Omental fat pad (tissue), 4 donors: ENCODE measurements at places on chromosomes 4 and X. TPM values are rescaled to one million over a fixed set of nuclear protein-coding genes. Genes with fewer than 3 reads are reported as not detected.

DNA sequence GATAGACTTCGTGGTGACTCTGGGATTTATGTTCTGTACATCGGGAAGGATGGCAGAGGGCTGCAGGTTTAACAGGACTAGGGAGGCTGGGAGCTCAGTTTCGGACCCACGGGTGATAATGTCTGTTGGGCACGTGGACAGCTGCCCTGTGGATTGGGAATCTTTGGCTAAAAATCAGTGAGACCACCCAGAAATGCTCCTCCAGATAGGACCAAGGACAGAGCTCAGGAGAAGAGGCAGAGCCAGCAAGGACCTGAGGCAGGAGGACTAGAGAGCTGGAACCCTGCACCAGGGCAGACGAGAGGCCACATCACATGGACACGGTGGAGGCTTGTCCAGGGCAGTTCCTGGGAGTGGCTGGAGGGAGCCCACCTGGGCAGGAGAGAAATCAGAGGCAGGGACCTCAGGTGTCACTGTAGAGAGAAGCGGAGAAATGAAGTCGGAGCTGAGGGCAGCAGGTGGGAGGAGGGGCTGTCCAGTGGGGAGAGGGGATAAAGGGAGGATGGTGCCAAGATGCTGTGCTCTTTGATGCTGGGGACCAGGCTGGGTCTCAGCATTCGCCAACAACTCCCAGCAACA is 79.2 kb downstream of the CPZ start:
- DNase-seq: no peak

DNA sequence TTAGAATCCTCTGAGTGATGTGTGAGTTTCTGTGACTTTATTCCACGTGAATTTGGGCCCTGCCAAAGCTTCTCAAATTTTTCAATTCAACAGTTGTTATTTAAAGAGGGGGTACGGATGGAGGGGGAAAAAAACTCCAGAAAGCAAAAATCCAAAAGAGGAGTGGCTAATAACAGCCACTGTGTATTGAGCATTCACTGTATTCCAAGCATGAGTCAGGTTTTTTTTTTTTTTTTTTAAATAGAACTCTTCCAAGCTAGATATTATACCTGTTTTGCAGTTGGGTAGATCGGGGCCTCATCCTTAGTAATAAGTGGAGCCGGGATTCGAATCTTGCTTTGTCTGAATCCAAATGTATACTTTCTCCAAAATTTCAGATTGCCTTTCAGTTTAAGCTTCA is 6.4 kb upstream of the RHOH start:
- no peak for DNase-seq

DNA sequence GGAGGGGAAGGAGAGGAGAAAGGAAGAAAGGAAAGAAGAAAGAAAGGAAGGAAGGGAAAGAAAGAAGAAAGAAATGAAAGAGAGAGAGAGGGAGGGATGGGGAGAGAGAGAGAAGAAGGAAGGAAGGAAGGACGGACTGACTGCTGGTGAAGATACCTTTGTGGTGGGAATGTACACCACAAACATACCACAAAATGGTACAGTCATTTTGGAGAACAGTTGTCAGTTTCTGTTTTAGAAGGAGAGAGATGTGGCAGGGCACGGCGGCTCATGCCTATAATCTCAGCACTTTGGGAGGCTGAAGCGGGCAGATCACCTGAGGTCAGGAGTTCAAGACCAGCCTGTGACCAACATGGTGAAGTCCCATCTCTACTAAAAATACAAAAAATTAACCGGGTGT is 40.0 kb upstream of the SHISA3 start:
- DNase-seq: no peak

- DNase-seq: no peak
Observed at GRCh38 chrX:18676470-18676869, 4.6 kb upstream of the RS1 start.

- no peak for DNase-seq
Observed at GRCh38 chr4:120886191-120886590, 36.3 kb downstream of the PRDM5 start.

SPCS3 gene
- 84.0 TPM for total RNA-seq

CXCL6 gene
- total RNA-seq: 1.8 TPM

FAAH2 gene
- total RNA-seq: 1.9 TPM

PPP4R3C gene
- not detected for total RNA-seq

GRCh38 chrX:72019487-72019886 is 108.8 kb downstream of the NHSL2 start:
- no peak for DNase-seq

- DNase-seq: no peak
Observed at GRCh38 chr4:110955748-110956147, 332.9 kb upstream of the PITX2 start.

HSFX3 gene
- total RNA-seq: not detected

- DNase-seq: no peak
Observed at GRCh38 chr4:21522296-21522695, 426.3 kb downstream of the KCNIP4 start.

DNA sequence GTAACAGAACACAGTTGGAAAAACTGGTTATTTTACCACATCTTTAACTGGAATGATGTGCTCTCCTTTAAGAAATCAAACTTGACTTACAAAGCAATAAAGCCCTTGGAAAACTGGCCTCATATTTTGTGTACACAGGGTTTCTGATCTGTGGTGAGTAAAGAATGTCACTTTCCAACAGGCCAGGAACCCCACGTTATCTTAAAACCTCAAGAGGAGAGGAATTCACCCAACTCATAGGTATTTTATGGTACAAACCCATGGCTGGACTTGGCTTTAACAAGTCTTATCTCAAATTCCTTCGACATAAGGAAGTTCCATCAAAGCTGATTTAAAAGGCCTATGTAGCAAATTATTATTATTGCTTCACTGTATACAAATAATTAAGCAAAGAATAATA is 1735.1 kb downstream of the PCDH7 start:
- DNase-seq: no peak

MFAP3L gene
- 14.2 TPM for total RNA-seq

INTU gene
- total RNA-seq: 10.6 TPM

GRCh38 chr4:4857809-4858508 is 1.5 kb upstream of the MSX1 start:
- no peak for DNase-seq

NDST3 gene
- total RNA-seq: not detected

GRCh38 chrX:55818673-55819375 is 101.3 kb downstream of the RRAGB start:
- no peak for DNase-seq

DNA sequence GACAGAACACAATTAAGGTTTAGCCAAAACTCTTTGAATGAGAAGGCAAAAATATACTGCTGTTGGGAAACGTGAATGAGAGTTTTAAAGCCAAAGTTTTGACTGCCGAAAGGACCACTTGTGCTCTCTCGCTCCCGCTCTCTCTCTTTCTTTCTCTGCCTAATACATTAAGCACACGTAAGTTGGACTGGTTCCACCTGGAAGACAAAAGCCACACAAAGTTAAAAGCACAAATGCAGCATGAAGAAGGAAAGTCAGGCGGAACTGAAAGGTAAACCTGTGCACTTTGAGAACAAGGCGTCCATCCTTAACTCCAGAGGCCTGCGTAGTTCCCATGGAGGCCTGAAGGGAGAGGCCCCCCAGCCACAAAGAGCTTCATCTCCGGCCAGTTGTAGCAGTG is 1.9 kb downstream of the DCAF12L2 start:
- DNase-seq: no peak

PFKFB1 gene
- 10.4 TPM for total RNA-seq

- DNase-seq: no peak
Observed at GRCh38 chr4:143782521-143782920, 82.0 kb upstream of the FREM3 start.

- DNase-seq: no peak
Observed at GRCh38 chr4:7426525-7427171, 8.1 kb downstream of the PSAPL1 start.

DNA sequence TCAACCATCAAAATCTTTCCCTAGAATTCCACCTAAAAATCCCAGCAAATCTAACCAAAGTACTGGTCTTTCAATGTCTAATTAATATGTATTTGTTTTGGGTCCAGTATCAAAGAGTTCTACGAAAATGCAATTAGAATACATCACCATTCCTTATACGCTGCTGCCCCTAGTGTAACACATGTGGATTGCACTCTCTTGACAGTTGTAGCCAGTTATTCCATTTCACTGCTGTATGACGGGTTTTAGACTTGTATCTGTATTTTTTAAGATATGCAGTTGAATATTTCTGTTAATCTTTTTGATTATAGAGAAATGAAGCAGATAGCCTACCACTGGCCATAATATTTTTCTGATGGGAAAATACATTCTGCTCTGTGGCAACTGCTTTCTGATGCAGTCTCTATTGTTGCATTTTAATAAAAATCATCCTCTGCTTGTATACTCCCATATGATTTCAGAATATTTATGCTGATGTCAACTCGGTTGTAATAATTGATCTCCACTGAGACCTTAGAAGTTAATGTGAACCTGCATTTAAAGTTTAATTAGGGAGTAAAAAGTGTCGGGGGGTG is 17.1 kb upstream of the PAGE2B start:
- DNase-seq: no peak

GLOD5 gene
- total RNA-seq: not detected

GRCh38 chr4:69523385-69524132 is 27.9 kb upstream of the UGT2B4 start:
- DNase-seq: no peak

EDA gene
- 6.3 TPM for total RNA-seq

DNA sequence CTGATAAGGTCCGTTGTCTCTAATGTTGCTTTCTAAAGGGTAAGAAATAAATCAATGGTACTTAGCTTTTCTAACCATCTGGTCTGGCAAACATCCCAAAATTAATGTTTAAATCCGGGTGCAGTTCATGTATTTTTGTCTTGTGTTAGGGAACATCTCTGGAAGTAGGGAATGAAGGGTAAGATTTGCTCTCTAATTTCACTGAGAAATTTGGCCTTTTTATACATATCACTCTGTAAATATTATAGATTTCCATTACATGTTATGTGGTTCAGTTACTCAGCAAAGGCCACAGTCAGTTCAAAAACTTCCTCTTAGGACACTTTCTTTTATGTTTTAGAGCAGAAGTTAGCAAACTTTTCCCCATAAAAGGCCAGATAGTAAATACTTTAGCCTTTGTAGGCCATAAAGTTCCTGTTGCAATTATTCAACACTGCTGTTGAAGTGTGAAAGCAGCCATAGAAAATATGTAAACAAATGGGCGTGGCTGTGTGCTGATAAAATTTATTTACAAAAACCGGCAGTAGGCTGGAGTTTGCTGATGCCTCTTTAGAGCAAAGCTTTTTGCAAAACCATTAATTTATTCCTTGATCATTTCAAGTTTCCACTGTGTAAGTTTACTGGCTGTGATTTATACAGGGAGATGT is 218.1 kb downstream of the ANTXR2 start:
- DNase-seq: no peak

DNA sequence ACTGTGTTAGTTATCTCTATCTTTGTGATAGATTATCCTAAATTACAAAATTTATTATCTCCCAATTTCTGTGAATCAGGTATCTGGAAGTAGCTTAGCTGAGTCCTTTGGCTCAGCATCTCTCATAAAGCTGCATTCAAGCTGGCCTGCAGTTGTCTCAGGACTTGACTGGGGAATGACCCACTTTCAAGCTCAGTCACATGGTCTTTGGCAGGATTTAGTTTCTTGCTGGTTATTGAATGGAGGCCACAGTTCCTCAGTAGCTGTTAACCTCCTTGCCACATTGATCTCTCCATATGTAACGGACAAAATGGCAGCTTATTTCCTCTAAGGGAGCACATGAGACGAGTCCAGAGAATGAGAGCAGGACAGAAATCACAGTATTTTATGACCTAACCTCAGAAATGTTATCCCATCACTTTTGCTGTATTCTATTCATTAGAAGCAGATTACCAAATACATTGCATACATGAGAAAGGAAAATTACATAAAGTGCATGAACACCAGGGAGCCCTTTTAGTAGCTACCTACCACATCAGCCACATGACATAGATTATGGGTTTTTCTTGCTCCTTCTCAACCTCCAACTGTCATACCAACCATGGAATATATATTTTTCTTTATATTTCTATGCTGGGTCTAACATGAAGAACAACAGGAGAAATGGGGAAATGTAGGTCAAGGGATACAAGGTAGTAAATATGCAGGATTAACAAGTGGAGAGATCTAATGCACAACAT is 730.1 kb downstream of the CCSER1 start:
- DNase-seq: no peak

DNA sequence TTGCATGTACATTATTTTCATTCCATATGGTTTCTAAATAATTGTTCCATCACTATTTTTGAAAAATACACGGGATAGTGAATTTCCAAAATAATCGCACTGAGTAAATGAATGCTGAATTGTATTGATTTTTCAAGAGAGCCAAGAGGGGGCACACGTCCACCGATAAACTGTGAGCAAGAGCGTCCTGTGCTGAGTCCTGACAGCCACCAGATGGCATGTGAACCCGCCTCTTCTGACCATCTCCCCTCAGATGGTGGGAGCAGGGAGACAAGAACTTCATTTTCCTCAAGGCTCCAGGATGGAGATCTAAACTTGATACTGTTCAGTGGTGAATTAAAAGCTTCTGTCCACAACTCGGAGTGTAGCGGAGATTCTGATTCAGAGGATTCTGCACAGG is 30.6 kb upstream of the IL9R start:
- DNase-seq: no peak

GRCh38 chr4:148366251-148366650 is 76.0 kb downstream of the NR3C2 start:
- no peak for DNase-seq
